ENCODE measurements at places on chromosomes 2 and 18.

DNA sequence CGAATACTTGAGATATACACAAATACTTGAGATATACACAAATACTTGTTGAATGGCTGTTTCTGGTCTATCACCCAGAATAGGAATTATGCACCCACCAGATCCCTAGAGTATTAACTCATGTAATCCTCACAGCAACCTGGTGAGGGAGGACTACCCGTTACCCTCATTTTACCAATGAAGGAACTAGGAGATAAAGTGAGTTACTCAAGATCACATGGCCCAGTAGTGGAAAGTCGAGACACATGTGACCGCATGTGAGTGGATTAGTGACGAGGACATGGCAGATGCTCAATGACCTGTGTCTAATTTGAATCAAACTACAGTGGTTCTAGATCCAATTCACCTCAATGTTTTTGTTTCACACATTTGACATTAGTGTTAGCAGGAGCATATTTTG lies 2.4 kb downstream of the MOGAT1 start:
- no peak for DNase-seq

DNA sequence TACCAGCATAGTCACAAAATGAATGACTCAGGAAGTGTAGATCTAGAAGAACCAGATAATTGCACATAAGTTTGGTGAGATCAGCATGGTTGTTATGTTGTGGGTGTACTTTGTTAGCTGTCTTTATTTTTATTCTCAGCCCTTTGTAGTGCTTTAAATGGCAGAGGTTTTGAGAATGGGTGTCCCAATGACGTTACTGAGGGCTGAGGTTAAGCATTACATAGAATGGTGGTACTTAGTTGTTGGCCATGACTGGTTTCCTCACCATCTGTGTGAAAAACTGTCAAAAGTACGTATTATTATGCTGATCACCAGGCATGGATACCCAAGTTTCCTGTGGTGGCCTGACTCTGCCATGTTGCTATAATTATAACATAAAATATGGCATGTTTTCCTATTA lies 165.8 kb downstream of the UBE2E3 start:
- no peak for DNase-seq

DNA sequence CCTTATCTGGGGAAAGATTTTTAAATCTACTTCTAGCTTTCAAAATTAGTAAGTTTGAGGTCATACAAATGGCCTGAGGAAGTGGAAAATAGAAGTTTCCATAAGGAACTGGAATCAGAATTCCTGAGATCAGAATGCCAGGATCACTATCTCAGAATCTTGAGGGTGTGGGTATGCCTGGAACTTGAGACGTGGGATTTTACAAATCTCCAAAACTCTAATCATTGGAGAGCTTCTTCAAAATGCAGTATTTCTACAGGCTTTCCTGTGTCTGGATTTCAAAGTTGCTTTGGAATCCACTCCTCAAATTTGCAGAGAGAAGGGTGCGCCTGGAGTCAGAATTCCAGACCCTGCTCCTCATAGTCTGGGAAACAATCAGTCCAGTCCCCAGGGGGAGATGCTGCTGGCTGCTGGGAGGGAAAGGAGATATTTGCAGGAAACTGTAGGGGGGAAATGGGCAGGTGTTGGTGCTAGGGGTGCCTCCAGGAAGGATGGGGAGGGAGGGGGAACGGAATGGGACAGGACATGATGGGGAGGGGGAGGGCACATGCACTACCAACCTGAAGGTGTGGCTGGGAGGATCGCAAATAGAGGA lies 31.0 kb upstream of the CATIP start:
- no peak for DNase-seq

DNA sequence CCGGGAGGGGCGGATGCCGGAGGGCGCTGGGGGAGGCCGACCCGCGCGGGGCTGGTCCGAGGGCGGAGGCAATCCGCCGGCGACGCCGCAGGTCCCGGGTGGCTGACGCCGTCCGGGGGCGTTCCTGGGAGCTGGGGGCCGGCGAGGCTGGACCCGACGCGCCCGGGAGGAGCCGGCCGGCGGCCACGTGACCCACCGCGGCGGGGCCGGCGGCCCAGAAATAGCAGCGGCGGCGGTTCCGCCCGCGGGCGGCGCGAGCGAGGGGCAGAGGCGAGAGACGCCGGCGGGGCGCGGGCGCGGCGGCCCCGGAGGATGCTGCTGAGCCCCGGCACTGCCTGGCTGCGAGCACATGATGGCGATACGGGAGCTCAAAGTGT lies at the start of gene RAB31:
Gene RAB31 (plus strand): TSS at position 245 of the 377 bp plus-strand sequence. CDS start 105 bp downstream, at position 350.
- DNase-seq, result peak; percentile 90

DNA sequence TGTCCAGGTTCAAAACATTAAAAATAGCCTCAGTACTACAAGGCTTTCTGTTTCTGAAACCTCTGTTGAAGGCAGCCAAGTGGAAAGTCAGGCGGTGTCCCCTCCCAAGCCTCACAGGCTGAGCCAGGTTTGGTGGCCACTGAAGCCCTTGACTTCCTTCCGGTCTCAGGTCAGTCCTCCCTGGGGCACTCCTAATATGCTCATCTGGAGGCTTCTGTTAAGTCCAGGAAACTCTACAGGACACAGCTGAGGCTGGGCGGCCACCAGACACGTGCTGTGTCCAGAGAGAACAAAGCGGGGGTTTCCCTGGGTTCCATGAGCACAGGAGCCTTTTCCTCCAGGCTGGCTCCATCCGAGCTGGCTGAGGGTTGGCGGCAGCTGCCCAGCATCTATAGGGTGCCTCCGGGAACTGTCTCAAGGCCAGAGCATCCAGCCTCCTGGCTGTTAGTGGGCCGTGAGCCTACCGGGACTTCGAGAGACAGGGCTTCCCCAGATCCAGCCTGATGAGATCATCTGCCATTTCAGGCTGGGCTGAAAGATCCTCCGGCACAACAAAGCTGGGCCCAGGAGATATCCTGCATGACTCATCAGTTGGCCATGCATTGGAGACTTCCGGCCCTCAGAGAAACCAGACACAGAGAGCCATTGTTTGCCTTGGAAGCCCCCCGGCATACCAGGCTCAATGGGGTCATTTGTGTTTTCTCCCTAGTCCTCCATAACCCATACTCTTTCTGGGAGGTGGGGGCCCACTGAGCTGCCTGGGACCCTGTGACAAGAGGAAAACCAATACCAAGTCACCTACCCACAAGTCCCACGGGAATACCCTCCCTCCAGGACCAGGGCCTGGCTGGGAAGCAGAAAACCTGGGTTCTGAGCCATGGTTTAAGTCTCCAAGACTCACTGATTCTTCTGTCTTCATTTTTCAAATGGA lies 71.7 kb downstream of the HS1BP3 start:
- peak; percentile 89 for DNase-seq

GRCh38 chr2:199115169-199115568 lies 342.6 kb downstream of the SATB2 start:
- DNase-seq, result no peak

DNA sequence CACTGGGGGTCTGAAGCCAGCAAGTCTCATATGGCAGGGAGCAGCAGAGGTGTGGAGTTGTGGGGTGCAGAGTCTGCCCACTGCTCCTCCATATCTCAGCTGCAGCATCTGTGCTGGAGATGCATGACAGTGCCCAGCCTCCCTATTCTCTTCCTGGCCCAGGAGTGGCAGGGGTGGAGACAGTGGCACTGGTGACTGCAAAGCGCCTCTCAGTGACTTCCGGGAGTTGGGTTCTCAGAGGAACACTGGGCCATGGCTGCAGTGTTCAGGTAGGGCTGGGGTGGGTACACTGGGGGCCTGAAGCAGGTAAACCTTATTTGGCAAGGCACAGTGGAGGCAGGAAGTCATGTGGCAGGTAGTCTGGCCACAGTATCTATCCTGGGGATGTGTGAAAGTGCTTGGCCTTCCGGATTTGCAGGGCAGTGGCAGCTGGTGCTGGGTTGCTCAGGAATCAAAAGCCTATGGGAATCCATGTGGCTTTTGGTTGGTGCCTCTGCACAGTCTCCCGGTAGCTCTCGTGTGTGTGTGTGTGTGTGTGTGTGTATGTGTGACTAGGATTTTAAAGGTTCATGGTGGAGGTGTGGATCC lies 60.3 kb upstream of the THUMPD2 start:
- no peak for DNase-seq

- DNase-seq, result no peak
These were observed 198.0 kb downstream of the CDH20 start for GRCh38 chr18:61531182-61531581.

- DNase-seq, result no peak
These were observed 41.2 kb downstream of the CNGA3 start for GRCh38 chr2:98387478-98387877.

GRCh38 chr18:11108947-11109346 lies 40.4 kb downstream of the PIEZO2 start:
- no peak for DNase-seq

- DNase-seq, result no peak
These were observed 2.1 kb downstream of the PPP3R1 start for GRCh38 chr2:68250196-68250595.

DNA sequence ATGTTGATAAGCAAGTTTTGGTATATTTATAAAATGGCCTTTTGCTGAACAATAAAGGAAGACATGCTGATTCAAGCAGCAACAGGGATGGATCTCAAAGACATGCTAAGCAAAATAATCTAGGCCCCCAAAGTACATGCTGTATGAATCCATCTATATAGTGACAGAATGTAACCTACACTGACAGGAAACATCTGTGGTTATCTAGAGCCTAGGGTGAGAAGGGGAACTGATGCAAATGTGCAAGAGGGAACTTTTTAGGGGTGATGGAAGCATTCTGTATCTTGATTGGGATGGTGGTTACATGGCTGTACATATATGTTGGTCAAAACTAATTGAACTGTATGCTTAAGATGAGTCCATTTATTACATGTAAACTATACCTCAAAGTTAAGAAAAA lies 24.2 kb downstream of the CNRIP1 start:
- no peak for DNase-seq

DNA sequence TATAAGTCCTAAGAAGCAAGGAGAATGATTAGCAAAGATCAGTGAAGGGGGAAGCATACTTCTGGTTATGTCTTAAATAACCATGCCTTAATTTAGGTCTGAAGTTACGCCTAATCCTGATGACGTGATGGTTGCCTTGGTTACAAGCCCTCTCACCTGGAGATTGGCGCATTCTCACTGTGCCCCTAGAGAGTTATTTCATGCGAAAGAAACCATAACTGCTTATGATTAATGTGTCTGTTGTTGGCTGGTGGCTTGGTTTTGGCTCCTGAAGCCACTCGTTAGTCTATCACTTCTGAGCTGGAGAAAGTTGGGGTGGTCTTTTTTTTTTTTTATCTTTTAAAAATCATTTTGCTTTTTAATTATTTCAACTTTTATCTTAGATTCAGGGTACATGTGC lies 47.0 kb downstream of the TNFRSF11A start:
- DNase-seq, result no peak

- DNase-seq, result peak; percentile 66
These were observed 35.3 kb downstream of the NHEJ1 start for GRCh38 chr2:219125225-219125885.

DNA sequence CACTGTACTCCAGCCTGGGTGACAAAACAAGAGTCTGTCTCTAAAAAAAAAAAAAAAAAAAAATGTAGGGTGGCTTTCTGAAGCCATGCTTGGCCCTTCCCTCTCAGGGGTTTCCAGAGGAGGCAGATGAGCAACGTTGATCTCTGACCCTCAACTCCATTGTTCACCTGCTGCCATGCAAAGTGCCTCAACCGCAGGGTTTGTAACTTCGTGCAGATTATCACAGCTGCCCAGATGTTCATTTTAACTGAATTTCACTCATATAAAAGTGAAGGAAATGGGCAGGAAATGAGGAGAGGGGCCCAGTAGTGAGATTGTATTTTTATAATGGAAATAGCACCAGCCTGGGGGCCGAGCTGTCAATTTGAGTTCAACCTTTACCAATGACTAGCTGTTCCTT lies 14.9 kb upstream of the B3GNT2 start:
- DNase-seq, result no peak

DNA sequence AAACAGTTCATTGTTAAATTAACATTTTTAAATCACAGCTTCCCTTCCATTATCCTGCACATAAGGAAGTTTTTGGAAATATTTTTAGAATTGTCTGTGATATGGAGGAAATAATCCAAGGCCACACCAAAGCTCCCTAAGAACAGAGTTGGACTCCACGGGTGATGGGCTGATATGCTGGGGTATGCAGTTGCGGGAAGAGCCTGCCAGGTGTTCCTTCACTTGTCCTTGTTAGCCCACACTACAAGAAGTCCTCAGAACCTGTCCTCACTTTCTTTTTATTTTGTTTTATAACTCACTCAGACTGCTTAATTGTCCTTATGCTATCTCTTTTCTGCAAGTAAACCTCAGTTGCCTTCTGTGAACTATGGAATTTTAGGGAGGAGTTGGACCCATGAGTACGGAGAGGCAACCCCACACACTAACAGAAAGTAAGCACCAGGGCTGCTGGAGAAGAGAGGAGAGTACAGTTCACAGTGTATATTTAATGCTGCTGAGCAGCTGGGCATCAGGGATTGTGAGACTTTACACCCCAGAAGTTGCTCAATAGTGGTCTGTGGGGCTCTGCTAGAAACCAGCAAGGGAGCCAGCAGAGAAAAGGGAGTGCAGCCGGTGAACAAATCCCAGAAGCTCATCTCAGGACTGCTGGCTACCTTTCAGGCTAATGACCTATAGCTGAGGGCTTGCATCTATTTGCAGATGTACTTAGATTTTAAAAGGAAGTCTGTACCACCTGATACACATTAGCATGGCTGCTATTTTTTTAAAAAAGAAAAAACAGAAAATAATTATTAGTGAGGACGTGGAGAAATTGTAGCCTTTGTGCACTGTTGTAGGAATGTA lies 280.1 kb upstream of the STON1 start:
- DNase-seq, result peak; percentile 23

- DNase-seq, result no peak
These were observed 50.4 kb downstream of the MALT1 start for GRCh38 chr18:58721566-58722239.

GRCh38 chr2:208040199-208041171 lies 15.2 kb upstream of the PLEKHM3 start:
- DNase-seq, result peak; percentile 64

DNA sequence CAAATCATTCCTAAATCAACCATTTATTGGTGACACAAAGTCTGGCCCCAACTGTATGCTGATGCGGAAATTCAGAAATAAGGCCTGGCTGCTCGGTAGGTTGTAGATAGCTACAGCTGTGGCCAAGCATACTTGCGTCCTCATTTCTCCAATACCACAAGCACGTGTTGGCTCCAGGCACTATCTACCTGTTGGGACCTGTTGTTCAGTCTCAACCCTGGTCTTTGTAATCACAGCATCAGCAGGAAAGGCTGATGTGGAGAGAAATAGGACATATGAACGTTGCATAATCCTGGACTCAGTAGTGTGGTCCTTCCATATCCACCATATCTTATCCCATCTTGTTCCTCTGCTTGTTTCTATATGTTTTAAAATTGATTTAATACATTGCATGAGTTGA lies 212.6 kb downstream of the PMAIP1 start:
- DNase-seq, result no peak

DNA sequence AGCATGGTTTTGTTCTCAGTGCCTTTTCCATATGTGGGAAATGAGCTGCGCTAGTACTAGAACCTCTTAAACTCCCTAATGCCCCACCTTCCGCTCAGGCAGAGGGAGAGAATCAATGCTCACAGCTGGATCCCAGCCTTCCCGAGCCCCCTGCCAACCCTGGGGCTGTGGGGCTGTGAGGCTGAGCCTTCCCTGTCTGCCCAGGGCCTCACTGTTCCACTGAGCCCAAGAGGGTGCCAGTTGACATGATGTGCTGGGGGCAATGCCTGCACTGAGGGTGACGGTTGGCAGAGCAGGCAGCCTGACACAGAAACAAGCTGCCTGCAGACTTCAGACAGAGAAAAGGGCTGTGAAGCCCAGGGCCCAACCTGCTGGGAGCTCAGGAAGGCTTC lies 602.4 kb upstream of the RAB6C start:
- no peak for DNase-seq

Measured in femur (tissue), 1 donor.